ENCODE measurements at places on chromosomes 4 and X.

DNA sequence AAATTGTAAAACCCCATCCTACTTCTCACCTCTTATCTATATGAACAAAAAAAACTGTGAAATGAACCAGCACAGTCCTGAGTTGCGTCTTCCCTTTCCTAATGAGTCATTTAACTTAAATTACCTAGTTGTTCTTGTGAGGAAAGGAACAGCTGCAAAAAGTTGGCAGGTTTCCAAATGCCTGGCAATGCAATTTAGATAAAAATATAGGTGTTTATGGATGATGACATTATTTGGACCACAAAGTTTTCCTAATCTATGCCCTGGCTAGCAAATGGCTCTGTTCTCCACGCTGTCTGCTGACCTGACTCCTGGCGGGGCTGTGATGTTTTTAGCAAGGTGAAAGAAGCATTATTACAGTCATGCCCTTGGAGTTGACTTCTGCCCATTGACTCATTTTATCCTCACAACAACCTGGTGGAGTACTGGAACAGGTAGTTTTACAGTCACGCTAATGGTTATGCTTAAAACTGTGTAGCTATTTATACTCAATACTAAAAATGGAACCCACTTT, 29.8 kb upstream of the RELL1 start:
- no peak for DNase-seq

GRCh38 chr4:61246034-61246433, 45.9 kb downstream of the ADGRL3 start:
- DNase-seq = no peak

- DNase-seq = no peak
Measured at GRCh38 chr4:159787901-159788300, 685.0 kb downstream of the RAPGEF2 start.

GRCh38 chrX:27660878-27661277, 70.7 kb downstream of the DCAF8L2 start:
- no peak for DNase-seq

DNA sequence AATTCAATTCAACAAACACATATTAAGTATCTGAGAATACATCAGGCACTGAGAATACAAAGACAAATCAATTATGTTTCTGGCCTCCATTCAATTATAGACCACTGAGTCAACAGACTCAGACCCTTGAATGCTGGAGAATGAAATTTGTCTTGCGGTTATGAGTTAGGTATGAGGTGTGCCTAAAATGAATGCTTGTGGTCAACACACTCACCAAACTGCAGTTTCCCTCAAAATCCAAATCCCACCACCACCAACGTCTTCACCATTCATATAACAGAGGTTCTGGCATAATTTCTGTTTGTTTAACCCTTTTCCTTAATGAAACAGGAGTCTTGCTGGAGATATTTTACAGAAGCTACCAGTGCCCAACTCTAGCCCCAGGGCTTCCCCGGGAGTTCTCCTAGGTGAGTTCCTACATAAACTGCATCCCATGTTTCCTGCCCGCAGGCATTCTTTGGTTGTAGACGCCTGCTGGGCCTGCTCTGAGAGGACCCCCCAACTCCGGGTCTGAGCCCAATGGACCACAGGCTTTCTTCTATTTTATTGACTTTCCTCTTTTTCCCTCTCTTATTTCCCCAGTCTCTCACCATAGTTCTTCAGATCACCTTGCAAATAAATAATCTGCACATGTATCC, 119.2 kb downstream of the DDX53 start:
- no peak for DNase-seq

DNA sequence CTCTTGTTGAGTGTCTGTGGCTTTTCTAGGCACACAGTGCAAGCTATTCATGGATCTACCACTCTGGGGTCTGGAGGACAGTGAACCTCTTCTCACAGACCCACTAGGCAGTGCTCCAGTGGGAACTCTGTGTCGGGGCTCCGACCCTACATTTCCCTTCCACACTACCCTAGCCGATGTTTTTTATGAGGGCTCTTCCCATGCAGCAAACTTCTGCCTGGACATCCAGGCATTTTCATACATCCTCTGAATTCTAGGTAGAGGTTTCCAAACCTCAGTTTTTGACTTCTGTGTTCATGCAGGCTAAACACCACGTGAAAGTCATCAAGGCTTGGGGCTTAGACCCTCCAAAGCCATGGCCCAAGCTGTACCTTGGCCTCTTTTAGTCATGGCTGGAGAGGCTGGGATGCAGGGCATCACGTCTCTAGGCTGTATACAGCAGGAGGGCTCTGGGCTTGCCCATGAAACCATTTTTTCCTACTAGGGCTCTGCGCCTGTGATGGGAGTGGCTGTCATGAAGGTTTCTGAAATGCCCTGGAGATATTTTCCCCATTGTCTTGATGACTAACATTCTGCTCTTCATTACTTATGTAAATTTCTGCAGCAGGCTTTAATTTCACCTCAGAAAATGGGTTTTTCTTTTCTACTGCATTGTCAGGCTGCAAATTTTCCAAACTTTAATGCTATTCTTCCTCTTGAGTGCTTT, 249.8 kb upstream of the CPEB2 start:
- DNase-seq = no peak

DNA sequence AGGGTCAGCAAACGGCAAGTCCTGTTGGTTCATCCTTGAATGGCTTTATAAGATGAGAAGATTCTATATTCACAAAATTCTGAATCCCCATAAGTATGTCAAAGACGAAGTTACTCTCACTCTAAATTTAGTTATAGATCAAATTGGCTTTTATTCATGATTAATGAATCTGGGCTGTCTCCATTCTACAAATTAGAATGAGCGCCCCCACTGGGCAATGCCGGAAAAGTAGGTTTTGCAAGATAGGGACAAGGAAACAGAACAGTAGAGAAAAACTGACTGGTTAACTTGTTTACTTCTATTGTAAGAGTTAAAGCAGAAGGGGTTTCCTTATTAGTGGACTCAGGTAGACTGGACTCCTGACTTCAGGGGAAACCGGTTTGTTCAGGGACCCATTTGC, 100.3 kb downstream of the F11 start:
- no peak for DNase-seq

GRCh38 chr4:2320746-2321145, 58.8 kb upstream of the MXD4 start:
- DNase-seq = peak; percentile 65

DNA sequence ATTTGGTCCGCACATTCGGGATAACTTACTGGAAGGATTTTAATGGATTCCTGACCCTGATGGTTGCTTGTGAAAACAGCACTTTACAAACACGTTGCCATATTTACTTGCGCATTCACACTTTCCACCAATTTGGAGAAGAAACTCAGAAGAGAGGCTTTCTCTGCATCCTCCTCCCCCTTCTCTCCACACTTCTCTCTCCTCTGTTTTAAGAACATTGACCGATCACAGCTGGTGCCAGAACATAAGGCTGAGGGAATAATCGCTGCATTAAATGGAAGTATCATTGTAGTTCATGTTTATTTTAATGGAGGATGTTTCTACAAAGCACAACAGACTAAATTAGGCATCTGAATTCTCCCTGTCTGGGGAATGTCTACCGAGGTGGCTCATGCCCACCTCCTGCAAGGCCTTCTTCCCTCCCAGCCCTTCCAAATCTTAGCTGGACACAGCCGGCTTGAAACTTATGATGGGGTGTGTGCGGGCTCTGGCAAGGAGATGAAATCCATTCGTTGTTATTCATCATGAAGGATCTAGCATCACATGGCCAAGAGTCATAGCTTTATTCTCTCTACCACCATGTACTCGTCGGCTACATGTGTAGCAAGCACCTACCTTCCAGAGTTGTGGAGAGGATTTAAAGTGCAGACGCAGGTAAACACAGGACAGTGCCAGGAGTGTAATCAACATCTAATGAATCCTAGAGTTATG, 204.1 kb downstream of the LDB2 start:
- no peak for DNase-seq

DNA sequence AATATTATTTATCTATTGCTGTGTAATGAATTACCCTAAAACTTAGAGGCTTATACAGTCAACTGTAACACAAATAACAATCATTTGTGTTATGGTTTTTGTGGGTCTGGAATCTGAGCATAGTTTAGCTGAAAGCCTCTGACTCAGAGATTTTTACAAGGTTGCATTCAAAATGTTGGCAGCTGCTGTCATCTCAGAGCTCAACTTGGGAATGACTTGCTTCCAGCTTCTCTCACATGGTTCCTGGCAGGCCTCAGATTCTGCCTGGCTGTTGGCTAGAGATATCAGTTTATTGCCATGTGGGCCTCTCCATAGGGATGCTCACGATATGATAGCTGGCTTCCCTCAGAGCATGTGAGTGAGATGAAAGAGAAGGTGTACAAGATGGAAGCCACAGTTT, 70.2 kb upstream of the BRWD3 start:
- DNase-seq = no peak

DNA sequence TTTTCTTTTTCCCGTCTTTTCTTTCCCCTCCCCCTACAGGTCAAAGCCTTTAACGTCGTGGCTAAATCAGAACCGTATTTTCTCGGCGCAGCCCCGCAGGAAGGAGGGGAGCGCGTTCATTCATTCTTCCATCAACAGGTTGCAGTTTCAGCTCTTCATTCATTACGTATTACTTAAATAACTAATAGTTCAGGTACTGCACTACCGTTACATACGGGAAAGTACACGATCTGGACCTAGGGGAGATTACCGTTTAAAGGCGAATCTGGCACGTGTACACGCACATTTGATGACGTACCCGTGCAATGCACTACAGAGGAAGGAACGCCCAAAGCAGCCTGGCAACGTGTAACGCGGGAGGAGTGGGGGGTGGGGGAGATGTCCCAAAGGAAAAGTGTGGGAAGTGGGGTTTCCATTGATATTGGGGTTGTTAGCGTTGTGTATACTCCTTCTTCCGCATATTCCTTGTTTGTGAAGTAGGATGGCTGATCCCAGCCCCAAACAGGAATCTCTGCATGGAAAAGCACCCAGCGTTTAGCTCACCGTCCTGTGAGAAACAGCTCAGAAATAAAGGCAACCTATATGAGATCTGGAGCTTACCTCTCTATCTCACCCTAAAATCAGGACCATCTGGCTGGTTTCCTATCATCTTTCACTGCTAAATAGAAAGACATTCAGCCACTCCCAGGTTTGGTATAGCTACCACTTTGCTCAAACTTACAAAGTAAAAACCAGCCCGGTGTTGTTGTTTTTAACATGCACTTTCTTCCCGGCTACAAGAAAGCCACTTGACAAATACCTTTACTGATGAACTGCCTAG, 585 bp upstream of the SEC24D start:
- DNase-seq = no peak

DNA sequence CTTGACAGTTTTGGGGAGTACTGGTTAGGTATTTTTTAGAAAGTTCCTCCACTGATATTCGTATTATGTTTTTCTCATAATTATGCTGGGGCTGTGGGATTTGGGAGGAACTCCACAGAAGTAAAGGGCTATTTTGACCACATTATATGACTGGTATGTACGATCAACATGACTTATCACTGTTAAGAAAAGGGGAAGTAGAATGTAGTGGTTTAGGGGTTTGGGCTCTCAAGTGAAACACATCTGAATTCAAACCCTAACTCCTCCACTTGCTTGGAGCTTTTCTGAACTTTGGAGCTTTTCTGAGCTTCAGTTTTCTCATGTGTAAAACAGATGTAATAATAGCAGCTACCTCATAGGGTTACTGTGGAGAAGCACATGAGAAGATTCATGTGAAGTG, 96.4 kb upstream of the C1GALT1C1 start:
- no peak for DNase-seq

DNA sequence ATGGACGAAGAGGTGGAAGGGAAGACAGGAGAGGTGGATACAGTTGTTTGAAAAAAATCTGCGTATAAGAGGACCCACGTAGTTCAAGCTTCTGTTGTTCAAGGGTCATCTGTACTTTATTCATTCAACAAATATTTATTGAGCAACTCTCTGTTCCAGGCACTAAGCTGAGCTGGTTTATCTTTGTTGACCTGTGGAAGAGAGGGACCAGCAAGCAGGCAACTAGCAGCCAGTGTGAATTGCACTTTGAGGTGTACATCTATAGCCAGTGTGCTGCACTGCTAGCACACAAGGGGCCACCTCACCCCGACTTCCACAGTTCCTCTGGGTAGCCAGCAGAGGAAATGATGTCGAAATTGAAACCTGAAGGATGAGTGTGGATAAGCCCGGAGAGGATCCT, 191.4 kb downstream of the SOWAHB start:
- no peak for DNase-seq

GRCh38 chrX:86066998-86067397, 19.6 kb upstream of the CHM start:
- no peak for DNase-seq

DNA sequence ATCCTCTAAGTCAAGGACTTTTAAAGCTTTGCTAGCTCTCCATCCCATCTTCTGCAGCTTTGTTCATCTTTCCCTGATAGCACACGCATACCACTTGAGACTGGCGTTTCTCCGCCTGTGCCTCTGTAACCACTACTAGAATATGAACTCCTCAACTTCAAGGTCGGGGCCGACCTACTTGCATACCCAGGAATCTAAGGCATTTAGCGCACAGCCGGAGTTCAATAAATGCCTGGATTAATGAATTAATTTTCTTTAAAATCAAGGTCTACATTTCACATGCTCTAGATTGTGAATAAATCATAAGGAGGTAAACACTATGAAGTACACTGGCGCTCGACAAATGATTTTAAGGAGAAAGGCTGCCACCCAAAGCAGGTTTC, 89.3 kb downstream of the HNRNPD start:
- no peak for DNase-seq

DNA sequence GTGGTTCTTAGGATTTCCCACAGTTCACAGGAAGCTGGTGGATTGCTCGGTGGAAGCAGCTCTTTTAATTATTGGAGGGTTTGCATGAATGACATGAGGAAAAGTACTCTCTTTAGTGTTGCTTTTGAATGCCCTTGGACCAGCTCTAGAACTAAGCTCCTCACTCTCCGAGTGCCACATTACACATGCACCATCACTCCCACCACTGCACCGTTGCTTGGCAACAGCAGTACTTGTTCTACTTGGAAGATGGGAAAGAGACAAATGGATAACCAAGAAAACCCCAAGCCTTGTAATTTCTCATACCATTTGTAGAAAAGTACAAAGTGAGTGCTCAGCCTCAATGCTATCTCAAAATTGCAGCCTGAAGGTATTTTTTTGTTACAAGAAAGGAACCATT, 620.2 kb upstream of the BOD1L1 start:
- DNase-seq = no peak
